ENCODE measurements at places on chromosomes 5 and 9.

GRCh38 chr5:83703059-83703458 is 17.6 kb downstream of the HAPLN1 start:
- no peak for DNase-seq

GRCh38 chr9:107633406-107633805 is 143.8 kb upstream of the KLF4 start:
- DNase-seq: no peak

- DNase-seq: no peak
Measured at GRCh38 chr5:59724482-59725391, 168.8 kb downstream of the PDE4D start.

- DNase-seq: no peak
Measured at GRCh38 chr5:136115183-136115865, 17.3 kb upstream of the SMAD5 start.
